ENCODE measurements at places on chromosomes 6 and 20.

DNA sequence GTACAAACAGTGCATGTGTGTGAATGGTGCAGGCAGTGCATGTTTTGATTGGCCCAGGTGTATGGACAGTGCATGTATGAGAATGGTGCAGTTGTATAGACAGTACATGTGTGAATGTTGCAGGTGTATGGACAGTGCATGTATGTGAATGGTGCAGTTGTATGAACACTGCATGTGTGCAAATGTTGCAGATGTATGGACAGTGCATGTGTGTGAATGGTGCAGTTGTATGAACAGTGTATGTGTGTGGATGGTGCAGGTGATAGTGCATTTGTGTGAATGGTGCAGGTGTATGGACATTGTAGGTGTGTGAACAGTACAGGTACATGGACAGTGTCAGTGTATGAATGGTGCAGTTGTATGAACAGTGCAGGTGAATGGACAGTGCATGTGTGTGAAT lies 4.0 kb upstream of the KLHL31 start:
- DNase-seq: no peak

- no peak for DNase-seq
These were observed 732.2 kb downstream of the CBLN4 start for GRCh38 chr20:55273149-55273548.

DNA sequence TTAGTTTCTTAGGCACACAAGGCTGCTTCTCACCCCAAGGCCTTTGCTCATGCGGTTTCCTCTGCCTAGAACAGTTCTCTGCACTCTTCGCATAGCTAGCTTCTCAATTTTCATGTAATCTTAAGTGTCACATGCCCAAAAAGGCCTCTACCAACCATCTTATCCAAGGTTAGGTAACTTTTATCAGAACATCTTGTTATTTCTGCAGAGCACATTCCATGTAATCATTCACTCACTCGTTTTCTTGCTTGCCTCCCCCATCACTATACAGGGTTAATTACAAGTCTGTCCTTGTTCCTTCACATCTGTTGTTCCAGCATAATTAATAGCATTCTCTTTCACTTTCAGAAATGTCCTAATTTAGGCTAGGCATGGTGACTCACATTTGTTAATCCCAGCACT lies 53.8 kb downstream of the NCOA6 start:
- no peak for DNase-seq

DNA sequence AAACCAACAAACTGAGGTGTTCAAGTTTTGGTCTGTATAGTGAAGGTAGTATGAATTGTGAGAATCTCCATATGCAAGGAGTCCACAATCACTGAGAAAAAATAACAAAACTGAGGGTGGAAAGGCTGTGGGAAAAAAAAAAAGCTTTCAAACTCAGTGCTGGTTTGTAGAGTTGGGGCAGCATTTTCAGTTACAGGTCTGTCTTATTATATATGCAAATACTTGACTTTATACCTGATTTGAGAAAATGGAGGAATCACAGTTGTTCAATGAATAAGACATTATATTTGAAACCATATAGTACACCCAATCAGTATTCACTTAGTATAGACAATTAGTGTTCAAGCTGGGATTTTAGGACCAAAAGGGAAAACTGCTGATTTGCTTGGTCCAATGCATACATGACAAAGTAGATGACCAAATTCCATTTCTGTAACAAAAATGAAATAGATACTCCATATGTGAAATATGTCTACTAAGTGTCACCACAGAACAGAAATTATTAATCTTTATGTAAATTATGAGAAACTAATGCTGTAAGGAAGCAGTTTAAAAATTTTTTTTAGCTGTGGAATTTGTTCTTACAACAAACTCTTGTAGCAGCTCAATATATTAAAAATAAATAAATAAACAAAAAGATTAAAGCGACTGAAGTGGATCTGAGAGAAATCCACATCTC lies 187.7 kb downstream of the ASCC3 start:
- DNase-seq: no peak

DNA sequence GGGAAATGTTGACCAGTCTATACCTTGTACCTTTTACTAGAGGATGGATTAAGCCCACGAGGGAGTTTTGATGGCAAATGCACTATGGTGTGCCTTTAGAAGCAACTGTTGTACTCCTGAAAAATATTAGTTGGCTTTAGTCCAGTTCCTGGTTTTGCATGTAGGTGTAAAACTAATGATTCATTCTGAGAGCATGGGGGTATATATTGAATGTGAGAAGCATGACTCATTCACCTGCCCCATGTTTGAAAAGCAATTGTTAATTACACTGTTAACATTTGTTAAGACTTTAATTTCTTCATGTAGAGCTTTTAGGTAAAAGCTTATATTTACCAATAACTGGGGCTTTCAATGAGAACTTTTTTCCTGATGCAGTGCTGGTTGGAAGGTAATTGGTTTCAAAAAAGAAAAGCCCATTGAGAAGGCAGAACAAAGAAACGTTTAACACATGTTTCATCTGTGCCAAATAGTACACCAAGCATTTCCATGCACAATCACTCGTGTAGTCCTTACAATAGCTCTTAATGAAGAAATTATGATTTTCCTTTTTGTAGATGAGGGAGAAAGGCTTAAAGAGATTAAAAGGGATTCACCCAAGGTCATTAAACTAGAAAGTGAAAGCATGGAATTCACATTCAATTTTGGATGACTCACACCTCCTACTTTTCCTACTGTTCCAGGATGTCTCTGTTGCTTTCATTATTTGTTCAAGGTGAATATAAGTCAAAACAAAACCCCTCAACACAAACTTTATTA lies 134.1 kb downstream of the CCDC170 start:
- no peak for DNase-seq

DNA sequence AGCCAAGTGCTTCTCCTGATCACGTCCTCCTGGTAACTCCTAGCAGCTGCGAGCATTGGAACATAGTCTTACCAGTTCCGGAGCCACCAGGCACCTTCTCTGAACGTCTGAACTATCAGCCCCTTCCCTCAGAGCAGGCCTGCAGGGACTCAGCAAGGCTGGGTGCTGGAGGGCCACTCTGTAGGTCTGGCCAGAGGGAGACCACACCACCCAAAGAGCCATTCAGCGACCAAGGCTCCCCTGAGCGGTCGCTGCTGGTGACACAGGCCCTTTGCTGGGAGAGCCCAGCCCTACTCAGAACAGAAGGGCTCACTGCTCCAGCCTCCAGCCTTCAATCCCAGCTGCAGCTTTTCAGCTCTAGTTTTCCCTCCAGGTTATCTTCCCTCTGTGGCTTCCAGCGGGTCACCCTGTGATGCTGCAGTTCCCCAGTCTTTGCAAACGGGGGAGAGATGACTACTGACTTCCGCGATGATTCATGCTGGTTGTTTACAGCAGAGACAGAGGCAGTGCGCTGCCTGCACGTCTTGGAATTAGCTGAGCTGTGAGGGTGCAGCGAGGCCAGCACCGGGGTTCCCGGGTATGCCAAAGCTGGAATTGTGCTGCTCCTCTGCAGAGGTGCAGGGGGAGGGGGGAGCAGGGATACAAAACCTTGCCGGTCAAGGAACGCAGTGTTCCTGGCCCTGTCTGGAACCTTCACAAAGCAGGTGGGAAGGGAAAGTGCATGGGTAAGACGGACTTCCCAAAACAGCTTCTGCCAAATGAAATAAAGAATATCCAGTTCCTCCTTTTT lies 161.4 kb downstream of the LY86 start:
- DNase-seq: peak; percentile 6

DNA sequence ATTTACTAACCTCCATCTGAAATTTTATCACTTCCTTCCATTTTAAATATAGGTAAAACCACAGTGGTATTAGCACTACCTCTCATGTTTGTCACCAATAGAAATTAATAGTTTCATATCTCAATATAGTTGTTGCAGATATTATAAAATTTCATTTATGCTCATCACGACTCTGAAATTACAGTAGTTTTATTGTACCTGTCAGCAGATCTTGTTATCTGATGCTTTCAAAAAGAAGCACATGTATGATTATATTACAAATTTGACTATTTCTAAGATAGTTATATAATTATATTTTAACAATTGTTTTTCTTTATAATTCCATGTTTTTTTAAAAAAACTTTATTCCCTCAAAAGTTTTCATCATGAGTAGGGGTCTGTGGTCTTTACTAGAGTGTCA lies 4.8 kb downstream of the TAAR5 start:
- DNase-seq: no peak

GRCh38 chr6:19554356-19555225 lies 282.6 kb upstream of the ID4 start:
- DNase-seq: no peak

- DNase-seq: no peak
These were observed 7.8 kb upstream of the DTD1 start for GRCh38 chr20:18580012-18580411.

DNA sequence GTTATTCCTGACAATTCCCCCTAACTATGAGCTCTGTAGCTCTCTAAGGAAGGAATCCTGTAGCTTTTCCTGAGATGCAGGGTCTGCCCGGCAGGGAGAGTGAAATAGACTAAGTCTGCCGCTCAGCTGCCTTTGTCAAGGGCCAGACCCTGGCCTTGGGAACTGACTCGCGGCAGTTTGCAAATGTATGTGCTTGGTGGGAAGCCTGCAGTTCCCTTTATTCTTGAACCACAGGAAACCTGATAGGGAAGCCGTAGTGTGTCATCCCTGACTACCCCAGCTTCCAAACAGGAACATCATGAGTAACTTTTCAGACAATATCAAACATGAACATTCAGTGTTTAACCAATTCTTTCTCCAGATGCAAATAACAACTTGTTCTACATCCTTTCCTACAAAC lies 78.7 kb upstream of the IFNGR1 start:
- DNase-seq: peak; percentile 31

GRCh38 chr6:35489066-35489465 lies 7.8 kb downstream of the TEAD3 start:
- no peak for DNase-seq

DNA sequence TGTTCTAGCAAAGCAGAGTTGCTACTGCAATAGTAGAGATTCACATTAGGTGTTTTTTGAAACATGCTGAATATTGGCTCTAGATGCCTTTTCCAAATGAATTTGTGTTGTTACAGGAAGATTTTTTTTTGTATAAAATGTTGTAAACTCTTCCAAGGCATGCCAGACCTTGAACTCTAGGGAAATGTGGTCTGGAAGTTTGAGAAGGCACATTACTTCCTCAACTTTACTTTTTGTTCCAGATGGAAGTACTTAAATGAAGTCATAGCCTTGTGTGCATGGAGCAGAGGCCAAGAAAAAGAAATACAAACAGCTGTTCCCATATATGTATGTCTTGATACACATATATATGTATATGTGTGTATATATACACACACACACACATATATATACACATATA lies 585.7 kb upstream of the MARCKS start:
- no peak for DNase-seq

DNA sequence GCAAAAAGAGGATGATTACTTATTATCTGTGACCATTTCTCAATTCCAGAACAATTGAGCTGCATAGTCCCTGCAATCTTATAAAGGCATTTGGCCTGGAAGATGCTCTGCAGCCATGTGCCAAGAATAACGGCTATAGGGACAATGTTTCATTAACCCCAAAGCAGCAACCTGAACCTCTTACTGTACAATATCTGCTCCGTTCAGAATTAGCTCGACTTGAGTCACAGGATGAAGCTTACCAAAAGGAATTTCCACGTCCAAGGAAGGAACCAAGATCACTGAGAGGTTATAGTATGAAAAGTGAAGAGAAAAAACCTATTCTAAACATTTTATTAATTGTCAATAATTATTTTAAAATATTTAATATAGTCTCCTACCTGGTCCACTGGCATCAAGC lies 167.3 kb upstream of the GMDS start:
- DNase-seq: no peak

- DNase-seq: no peak
These were observed 4.2 kb downstream of the MLN start for GRCh38 chr6:33799454-33800113.

DNA sequence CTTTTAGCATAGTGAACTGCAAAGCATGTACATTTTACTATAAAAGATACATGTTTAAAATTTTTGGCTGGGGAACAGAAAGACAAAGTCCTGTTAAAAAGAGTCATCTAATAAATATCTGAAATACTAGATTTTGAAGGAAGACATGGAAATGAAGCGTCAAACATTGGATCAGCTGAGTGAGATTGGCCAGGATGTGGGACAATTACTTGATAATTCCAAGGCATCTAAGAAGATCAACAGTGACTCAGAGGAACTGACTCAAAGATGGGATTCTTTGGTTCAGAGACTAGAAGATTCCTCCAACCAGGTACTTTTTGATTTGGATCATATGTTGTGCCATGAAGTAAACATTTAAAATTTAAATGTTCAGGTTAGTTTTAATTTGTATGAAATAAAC lies 162.3 kb downstream of the UTRN start:
- DNase-seq: no peak

DNA sequence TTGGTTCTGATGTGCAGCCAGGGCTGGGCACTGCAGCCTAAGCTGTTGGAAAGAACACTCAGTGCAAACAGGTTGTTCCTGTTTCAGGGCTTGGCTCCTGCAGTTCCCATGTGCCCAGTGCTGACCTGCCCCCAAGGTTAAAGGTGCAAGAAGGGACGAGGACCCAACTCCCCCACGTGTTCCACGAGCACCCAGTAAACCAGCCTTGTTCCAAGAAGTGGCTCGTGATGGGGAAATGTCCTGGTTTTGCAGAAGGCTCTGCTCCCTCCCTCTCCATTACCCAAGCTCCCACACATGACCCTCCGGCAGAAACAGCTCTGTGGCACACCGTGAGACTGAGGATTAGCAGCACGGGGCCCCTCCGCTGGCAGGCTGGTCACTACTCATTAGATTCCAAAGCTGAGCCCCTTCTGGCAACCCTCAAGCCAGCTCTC lies 9.4 kb downstream of the ACSS1 start:
- DNase-seq: no peak

Measured in CD4-positive, alpha-beta T cell treated with Interleukin-4 for 1 hour (primary cell).